ENCODE measurements at places on chromosomes 11 and 22.

DNA sequence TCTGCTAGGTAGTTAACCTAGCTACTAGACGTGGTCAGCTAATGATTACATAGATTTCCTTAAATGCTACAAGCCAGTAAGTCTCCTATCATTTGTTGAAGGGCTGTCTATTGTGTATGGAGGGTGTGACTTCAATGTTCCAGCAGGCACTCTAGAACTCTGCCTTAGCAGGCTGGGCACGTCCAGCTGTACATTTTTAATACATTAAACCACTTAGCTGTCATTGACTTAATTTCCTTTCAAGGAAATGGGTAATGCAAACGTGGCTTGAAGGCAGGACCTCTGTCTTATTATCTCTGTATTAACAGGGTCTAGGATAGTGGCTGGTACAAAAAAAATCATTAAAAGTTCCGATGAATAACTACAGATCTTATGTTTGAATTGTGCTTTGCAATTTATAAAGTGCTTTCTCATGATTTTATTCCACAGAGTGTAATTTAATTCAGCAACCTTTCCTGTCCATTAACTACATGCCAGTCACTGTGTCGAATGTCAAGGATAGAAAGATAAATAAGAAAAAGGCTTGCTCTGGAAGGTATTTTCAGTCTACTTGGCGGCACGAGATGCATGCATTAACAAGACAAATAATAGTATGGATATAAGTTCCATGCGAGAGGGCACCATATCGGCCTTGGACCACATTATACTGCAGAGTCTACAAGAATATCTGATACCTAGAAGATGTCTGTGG lies 60.3 kb downstream of the APOL3 start:
- no peak for ATAC-seq

- ATAC-seq = no peak
Observed at GRCh38 chr11:42555190-42555589, 756.6 kb upstream of the API5 start.

- no peak for ATAC-seq
Observed at GRCh38 chr22:48125416-48125815, 1363.0 kb downstream of the TBC1D22A start.

GRCh38 chr11:48005831-48006270 lies 25.5 kb downstream of the PTPRJ start:
- ATAC-seq = peak; percentile 20

- no peak for ATAC-seq
Observed at GRCh38 chr11:42494459-42494858, 817.3 kb upstream of the API5 start.

- ATAC-seq = no peak
Observed at GRCh38 chr11:104841973-104842525, 56.2 kb downstream of the CASP12 start.

DNA sequence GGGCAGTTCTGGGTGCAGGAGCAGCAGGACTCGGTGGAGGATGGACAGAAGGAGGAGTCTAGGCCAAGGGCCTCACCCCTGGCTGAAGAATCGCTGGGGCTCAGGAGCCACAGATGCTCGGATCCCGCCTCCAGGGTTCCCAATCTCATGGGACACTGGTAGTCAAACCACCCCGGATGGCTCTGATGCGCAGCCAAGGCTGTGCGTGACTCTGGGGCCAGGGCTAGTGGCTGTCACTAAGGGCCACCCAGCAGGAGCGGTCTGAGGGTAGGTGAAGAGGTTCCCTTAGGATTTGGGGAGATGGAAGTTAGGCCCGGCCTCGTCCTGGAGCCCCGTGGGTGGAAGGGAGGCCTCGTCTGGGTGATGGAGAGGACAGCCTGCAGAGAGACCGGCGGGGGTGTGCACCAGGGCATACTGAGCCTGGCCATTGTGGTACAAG lies 300.6 kb downstream of the TBC1D22A start:
- no peak for ATAC-seq
